ENCODE measurements at places on chromosomes 1 and 21.

- no peak for DNase-seq
Measured at GRCh38 chr21:20572582-20572981, 425.6 kb upstream of the NCAM2 start.

DNA sequence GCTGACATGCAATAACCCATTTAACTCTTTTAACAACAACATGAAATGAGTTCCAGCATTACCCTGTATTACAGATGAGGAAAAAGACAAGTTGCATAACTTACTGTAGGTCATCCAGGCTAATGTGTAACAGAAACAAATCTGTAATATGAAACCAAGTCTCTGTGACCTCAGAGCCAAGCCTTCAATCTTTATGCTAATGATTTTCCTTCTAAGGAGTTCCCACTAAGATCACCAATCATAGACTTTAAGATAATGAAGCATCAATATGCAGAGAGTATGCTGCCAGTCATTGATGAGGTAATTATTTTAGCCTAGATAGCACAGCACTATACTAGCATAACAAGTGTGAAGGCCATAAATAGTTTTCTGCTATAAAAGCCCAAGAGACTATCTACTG is 35.6 kb upstream of the RNPC3 start:
- peak; percentile 0 for DNase-seq

DNA sequence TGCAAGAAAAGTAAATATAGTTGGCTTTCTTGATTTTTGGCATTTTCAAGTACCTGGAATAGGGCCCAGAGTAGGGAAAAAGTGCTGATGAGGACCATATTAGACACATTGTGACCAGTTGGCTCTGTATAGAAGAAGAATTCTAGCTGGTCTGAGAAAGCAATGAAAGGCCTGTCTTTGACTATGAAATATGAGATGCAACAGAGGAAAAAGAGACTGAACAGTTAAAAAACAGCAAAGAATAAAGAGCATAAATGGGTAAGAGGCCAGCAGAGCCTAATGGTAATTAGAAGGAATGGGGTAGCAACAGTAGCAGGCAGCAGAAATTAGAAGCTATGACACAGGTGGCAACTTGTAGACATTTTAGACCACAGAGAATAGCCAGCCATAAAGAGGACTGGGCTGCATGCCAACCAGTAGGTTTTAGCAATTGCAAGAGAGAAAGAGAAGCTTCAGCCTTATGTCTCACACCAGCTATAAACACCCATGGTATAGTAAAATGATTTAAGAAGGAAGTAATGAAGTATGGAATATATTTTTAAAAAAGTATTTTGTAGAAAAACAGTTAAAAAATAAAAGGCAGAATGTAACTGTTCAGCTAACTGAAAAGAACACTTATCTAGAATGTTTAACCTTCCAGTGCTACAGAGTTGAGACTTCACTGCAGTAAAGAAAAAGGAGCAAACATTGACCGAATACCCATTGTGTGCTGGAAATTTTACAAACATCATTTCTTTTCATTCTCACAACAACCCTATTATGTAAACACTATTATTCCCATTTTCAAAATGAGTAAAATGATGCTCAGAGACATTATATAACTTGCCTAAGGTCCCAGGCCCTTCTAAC is 114.1 kb downstream of the LHX4 start:
- DNase-seq, result no peak

GRCh38 chr1:227762231-227762911 is 27.1 kb downstream of the SNAP47 start:
- peak; percentile 99 for DNase-seq

DNA sequence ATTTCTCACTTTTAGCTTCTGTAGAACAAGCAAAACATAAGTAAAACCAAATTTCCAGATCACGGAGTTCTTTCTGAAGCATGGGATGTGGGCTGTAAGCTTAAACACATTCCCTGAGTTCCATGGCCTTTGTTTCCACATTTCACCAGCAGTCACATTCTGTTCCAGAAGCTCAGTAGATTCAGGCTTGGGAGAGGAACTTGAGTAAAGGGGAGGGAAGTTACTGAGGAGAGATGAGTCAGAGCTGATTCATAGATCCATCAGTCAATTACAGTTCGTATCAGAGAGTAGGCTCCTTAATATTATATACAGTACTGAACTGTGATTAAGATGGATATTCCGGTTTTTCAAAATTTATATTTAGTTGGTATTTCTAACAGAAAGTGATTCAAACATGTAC is 614.3 kb downstream of the NCAM2 start:
- no peak for DNase-seq

GRCh38 chr1:210342986-210343780 is 14.5 kb downstream of the HHAT start:
- no peak for DNase-seq

DNA sequence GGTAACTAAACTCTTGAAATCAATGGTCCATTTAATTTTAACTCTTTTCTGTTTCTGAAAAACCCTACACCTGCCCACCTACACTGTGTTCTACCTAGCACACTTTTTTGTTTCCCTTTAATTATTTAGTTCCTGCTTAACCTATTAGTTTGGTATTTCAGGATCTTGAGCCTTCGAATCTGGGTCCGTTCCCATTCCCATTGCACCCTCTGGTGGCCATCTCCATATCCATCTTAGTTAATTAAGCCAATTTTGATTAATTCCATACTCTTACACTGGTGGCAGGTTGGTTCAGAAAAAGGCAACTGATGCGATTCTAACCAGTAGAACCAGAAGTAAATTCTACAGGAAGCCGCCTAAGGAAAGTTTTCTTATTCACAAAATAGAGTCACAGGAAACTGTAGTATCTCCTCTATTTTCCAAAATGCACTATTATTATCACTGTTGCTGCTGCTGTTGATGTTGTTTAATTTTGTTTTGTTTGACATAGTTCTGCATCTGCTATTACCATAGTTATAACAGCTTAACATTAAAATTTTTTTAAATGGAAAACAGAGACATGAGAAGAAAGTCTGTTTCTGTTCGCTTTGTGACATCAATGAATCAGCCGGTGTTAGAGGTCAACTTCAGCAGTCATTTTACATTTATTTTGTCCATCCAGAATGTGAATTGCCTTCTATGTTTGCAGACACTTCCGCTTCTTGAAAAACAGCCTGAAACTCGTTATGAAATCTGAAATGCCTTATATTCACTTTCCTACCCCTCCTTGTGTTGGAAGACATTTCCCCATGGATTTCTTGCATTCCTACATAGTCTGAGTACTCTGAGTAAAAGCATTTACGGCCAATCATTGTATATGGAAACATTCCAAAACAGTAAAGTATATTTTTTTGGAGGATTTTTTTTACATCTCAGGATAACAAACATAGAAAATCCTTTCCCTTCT is 115.5 kb upstream of the NCAM2 start:
- DNase-seq, result peak; percentile 15

GRCh38 chr1:228500901-228501871 is 14.0 kb downstream of the RNF187 start:
- DNase-seq, result peak; percentile 88

- no peak for DNase-seq
Measured at GRCh38 chr1:172775606-172776005, 116.7 kb downstream of the FASLG start.

DNA sequence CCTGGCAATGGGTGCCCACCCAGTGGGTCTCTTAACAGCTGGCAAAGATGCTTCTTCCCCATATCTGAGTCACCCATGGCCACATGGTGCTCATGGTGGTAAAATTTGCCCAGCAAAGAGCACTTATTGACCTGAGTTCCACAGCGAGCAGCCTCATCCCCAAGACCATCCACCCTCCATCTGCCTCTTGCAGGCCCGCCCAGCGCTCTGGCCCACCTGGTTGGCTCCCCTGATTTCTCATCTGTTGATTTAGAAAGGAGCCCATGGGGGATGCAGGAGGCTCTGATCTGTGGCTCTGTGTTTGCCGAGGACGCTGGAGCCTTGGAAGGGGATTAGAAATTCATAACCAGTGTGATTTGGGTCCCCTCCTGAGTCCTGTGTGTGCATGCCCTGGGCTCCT is 657.5 kb downstream of the PTPRU start:
- no peak for DNase-seq

GRCh38 chr1:165501970-165502348 is 41.8 kb upstream of the LRRC52 start:
- DNase-seq, result no peak

- DNase-seq, result no peak
Measured at GRCh38 chr1:168653567-168653966, 75.4 kb downstream of the DPT start.

GRCh38 chr1:169879034-169879840 is 14.5 kb downstream of the SCYL3 start:
- no peak for DNase-seq

DNA sequence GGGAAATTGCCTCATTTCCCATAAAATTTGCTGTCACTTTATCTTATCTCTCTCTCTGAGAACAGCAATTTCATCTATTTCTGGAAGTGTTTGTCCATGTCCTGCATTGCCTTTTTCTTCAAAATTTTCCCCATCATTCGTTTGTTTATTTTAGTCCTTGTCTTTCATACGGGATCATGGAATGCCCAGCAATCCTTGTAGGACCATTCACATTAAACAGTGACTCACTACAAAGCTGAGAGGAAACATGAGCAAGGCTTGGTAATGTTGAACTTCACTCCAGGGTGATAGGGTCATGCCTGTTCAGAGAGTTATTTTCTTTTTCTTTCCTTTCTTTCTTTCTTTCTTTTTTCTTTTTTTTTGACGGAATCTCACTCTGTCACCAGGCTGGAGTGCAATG is 32.2 kb upstream of the HNRNPU start:
- DNase-seq, result peak; percentile 32

DNA sequence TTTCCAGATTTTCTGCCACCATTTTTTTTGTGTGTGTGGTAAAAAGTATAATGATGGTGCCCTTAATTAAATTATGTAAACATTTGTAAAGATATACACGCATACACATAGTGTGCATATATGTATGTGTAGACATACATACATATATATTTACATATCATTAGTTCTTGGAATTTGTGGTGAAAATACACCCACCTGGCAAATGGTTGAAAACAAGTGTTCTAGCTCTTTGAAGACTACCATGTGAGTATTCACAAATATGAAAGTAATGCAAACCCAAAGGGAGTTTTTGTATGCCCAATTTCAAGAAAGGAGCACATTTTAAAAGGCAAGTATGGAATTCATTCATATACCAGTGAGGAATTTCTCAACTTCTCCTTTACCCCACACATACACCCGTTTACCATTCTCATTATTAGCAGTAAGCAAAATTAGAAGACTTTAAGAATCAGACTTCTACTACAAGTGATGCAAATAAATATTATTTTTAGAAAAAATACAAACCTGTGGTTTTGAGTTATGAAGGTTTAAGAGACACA is 8.0 kb downstream of the RABGAP1L start:
- no peak for DNase-seq

- DNase-seq, result no peak
Measured at GRCh38 chr1:85438353-85438752, 26.6 kb downstream of the DDAH1 start.

DNA sequence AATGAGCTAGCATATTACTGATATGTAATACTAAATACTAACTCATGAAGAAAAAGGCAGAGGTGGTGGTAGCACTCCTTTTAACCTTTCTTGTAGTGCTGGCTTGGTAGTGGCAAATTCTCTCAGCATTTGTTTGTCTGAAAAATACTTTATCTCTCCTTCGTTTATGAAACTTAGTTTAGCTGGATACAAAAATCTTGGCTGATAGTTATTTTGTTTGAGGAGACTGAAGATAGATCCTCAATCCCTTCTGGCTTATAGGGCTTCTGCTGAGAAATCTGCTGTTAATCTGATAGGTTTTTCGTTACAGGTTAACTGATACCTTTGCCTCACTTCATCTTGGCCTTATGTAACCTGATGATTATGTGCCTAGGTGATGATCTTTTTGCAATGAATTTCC is 87.8 kb downstream of the LYPLAL1 start:
- DNase-seq, result no peak

- no peak for DNase-seq
Measured at GRCh38 chr1:218665221-218665620, 320.1 kb downstream of the TGFB2 start.

DNA sequence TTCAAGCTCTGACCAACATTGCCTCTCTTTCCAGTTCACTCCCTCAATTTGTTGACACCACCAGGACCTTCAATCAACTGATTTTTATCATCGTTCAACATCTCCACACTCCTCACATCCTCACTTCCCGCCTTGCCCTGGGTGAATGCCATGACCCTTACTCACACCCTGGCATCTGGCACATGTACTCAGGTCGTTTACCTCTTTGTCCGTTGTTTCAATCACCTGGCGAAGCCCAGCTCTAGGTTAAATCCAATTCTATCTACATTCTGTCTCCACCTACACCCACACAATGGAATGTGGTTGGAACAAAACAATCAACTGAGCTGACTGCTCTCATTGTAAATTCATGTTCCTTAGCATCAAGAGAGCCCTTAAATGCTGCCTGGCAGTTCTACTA is 24.2 kb upstream of the TBX15 start:
- DNase-seq, result no peak

DNA sequence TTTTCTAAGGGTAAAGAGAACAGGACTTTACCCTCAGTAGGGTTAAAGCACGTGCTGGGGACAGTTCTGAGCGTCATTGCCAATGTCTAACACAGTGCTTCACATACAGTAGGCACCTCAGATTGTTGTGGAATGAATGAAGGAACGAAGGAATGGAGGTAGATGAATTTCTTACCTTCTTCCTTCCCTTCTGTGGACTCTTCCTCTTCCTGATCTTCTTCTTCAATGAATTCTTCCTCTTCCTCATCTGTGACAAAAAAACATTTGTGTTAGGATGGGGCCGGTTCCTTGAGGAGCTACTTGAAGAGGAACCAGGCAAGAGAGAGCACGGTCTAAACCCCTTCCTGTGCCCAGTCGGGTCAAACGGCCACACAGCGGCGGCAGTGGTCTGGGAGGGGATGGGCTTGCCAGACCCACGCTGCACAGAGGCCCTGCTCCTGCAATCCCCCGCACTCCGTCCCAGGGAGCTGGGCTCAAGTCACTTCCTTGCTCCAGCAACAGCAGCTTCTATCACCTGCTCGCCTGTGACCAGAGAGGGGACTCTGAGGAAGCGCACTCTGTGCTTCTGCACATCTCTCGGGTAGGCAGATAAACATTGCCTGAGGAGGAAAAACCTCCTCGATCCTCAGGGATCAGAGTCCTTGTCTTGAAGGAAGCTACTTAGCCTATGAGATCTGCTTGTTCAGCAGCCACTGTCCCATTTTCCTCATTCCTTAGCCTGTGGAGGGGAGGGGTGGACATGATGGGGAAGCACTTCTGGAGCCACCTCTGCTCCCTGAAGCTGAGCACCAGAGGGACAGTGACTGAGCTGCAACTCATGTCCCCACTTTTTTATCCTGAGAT is 8.0 kb upstream of the SLC30A2 start:
- DNase-seq, result no peak

DNA sequence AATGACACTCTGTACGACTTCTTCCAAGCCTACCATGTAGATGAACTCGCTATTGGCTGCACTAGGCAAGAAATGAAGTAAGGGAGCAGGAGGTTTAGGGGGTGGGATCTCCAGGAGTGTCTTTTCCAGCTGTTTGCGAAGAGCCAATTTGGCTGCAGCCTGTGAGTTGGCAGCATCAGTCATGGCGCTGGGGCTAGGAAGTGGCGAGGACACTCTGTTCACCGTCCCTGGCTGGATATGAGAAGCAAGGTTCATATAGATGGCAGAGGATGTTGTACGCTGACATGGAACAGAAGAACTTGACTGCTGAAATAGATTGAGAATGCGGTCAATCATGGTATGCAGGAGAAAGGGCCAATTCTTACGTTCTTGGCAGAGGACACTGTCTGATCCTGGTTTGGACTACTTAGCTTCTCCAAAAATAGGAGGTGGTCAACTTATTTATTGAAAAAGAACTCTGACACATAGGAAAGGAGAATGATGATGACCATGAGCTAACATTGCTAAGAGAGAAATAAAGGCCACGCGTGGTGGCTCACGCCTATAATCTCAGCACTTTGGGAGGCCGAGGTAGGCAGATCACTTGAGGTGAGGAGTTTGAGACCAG is 41.2 kb downstream of the SLC27A3 start:
- DNase-seq, result no peak
